ENCODE measurements at places on chromosomes 1 and 21.

DNA sequence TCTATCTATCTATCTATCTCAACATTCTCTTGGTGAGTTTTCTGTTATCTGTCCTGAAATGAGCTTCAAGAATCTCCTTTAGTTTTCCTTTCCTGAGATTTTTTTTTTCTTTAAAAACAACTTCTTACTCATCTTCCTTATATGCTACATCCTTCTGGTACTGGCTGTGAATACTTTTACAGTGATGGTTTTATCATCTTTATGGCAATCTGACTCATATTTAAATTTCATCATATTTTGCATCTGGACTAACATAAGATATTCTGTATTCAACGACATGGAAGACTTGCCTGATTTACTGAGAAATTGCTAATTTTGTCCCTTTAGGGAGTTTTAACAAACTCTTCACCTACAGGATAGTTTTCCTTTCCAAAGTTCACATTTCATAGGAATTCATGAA, 33.0 kb downstream of the PDE4B start:
- DNase-seq: no peak

- no peak for DNase-seq
These were observed 73.3 kb downstream of the ADARB1 start for GRCh38 chr21:45147473-45148315.

DNA sequence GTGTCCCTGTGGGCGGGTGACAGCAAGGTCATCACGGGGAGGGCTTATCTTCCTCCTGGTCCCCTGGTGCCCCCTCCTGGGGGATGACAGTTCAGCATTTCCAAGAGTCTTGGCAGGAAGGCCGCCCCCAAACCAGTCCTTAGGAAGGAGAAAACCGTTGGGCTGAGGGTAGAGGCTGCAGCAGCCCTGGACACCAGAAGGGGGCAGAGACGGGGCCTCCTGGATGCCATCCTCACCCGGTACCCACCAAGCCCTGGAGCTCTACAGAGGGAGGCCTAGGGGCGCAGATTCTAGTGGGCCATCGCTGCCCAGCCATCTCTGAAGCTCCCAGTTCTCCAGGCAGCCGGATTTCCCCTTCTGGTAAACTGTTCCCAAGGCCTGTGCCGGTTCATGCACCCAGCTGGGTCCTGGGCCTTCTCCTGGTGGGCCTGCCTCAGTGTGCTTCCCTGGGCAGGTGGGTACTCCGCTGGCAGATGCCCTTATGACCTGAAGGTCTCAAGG, 14.8 kb upstream of the ZNF669 start:
- DNase-seq: no peak

DNA sequence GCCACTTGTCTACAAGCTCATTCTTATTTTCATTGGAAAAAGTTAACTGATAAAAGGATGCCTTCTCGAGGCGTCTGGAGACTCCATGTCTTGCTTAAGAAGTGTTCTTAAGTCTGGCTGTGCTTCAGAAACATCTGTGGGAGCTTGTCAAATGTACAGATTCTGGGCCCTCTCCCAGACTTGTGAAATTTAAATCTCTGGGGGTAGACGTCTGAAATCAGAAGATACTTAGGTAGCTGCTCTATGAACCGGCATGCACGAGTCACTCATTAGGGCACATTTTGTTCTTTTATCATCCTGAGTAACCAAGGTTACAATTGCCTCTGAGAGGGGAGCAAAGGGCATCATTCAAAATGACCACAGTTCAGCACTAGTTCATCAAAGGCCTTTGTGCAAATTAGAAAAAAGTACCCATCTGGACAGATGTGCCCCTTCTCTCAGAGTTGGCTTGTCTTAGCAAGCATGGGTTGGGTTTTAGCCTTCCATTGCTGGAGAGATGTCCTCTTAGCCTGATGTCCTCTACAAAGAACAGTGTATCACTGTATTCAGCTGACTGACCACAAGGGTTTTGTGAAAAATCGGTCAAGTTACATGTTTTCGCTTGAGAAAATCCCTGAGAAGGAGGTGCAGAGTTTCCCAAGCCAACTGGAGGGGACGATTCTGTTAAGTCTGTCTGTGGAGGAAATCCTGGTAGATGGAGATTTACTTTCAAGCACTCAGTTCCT, 156.9 kb downstream of the ASTN1 start:
- DNase-seq: no peak

GRCh38 chr1:226029093-226029496, 30.0 kb upstream of the SDE2 start:
- no peak for DNase-seq

- DNase-seq: no peak
These were observed 63.4 kb downstream of the NTMT2 start for GRCh38 chr1:170209125-170209524.

All from foreskin keratinocyte (primary cell).